ENCODE measurements at places on chromosomes 2 and 18.

DNA sequence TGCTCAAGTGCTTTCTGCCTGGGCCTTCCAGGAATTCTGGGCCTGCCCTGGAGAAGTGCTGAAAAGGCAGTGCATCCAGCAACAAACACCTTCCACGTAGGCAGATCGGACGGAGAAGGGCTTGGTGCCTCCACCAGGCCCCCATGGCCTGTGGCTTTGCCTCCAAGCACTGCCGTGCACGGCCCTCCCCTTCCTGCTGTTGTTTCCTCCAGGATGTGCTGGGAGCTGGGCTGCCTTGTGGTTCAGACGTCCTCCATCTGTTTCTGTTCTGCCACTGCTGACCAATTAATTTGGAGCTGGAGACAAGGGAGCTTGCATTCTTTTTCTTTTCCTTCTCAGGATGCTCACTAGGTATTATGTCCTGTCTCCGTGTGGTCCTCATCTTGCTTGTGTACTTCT lies 197.0 kb downstream of the HRH4 start:
- no peak for DNase-seq

- DNase-seq = no peak
Measured at GRCh38 chr18:62663731-62664336, 51.5 kb upstream of the PHLPP1 start.

DNA sequence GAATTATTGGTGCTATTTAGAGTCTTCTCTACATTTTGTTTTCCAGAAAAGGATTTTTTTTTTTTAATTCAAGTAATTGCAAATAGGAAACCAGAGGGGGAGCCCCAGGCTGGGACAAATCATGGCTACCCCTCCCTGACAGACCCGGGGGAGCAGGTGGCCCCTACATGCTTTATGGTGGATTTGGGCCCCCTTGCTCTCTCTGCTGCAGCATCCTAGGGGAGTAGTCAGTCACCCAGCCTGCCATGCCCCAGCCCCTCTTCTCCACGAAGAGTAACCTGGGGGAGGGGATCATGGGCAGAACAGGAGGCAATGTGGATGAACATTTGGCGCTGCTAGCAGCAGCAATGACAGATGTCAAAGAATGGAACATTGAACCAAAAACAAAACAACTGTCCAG lies 4.6 kb downstream of the C2orf81 start:
- DNase-seq = no peak

- no peak for DNase-seq
Measured at GRCh38 chr2:221104361-221104811, 467.7 kb downstream of the EPHA4 start.

GRCh38 chr2:134148172-134148571 lies 105.7 kb upstream of the MGAT5 start:
- no peak for DNase-seq

Measured in AG04449 (cell line).